ENCODE measurements at places on chromosomes 11 and 22. TPM values are rescaled to one million over a fixed set of nuclear protein-coding genes. Genes with fewer than 3 reads are reported as not detected.

GRCh38 chr11:27183672-27184457, 143.2 kb downstream of the BBOX1 start:
- peak; percentile 4 for DNase-seq

GRCh38 chr11:6197466-6198200, 1.4 kb upstream of the OR52W1 start:
- DNase-seq: no peak

The SEC14L3 gene
- total RNA-seq: not detected

- no peak for DNase-seq
Observed at GRCh38 chr11:75689863-75690609, 21.2 kb upstream of the MAP6 start.

The KLHDC7B gene
- 6.2 TPM for total RNA-seq

The PATE4 gene
- total RNA-seq: not detected

DNA sequence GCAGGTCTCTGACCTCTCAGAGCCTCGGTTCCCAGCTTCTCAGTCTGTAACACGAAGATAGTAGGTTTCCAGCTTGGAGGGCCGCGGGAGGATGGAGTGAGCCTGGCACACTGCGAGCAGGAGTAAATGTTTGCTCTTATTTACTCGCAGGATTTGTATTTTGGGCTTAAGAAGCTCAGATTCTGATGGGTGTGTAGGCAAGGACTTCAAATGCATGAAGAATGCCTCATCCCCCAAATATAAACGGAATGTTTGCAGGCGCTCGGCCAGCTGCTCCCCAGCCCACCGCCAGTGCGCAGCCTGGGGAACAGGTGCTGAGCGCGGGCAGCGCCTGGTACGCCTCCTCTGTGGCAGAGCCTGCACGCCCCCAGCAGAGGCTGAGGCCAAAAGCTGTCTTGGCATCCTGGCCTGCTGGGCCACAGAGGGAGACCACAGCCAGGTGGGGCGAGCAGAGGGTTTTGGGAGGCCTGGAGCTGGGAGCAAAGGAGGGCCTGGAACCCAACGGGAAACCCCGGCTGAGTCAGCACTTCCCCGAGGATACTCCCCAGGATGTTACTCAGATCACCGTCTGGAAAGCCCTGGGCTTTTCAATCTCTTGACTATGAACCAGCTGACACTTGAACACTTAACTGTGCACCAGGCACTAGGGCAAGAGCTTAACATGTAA, 9.4 kb downstream of the EHD1 start:
- DNase-seq: no peak

- no peak for DNase-seq
Observed at GRCh38 chr11:67167091-67167490, 48.0 kb downstream of the KDM2A start.

DNA sequence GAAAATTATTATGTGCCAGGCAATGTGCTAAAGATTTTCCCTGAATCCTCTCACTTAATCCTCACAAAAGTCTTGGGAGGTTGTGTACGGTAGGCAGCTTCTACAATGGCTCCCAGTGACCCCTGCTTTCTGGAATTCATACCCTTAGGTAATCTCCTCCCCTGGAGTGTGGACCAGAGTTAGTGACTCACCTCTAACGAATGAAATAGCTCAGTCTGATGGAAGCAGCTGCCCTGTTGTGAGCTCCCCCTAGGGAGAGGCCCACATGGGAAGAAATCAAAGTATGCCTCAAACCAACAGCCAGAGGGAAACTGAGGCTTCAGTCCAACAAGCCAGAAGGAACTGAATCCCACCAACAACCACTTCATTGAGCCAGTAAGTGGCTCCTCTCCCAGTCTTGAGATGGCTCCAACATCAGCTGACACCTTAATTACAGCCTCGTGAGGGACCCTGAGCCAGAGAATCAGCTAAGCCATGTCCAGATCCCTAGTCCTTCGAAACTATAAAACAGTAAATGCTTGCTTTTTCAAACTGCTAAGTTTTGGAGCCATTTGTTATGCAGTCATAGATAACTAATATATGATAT, 98.9 kb upstream of the ISX start:
- DNase-seq: no peak

- DNase-seq: no peak
Observed at GRCh38 chr11:16216831-16217230, 139.5 kb downstream of the SOX6 start.

The TRMU gene
- 88.2 TPM for total RNA-seq

The FAM118A gene
- 82.8 TPM for total RNA-seq

The MCAM gene
- total RNA-seq: 0.33 TPM

DNA sequence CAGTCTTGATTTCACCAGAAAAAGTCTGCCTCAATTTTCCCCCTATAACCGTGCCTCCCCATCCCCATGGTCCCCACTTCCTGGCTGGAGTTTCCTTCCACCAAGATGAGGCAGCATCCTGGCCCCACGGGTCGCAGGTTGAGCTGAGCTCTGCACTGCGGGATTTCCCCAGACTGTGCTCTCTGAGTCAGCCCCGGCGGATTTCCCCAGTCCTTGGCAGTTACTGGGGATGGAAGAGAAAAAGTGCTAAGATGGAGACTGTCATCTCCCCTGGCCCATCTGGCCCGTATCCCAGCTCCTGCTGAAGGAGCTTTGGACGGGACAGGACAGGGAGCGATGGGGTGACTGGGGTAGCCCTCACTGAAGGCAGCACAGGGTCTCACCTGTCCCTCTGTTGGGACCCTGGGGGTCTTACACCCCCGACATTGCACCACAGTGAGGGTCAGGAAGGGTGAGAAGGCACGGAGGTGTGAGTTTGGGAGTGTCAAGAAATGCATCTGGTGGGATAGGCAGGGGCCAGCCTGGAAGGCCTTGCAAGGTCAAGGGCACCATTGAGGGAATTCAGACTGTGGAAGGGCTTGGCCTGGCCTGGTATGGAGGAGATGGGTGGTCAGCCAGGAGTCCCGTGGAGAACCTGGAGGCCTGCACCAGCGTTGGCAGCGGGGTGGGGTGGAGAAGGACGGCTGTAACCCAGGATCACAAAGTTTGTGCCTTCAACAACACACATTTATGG, 36.5 kb downstream of the NADSYN1 start:
- DNase-seq: no peak

GRCh38 chr11:119888119-119888518, 159.1 kb upstream of the NECTIN1 start:
- DNase-seq: no peak

The NECTIN1 gene
- 2.5 TPM for total RNA-seq

The PEX16 gene
- 74.1 TPM for total RNA-seq

The ACTN3 gene
- total RNA-seq: 0.27 TPM

DNA sequence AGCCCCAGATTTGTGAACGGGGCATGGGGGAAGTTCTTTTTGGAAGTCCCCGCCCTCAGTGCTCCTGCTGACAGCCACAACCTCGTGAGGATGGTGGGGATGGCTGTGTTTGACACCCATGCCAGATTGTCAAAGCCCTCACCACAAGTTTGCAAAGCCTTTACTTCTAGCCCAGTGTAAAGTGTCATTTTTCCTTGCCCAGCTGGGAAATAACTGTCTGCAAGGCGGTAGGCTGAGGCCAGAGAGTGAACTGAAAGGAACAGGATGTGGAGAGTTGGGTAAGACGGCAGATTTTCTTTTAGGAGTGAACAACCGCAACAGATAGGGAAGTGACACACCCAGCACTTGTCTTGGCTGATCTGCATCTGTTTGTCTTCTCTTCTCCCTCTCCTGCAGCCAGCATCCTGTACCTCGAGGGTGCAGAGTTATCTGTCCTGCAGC, 13.6 kb downstream of the IL17RA start:
- DNase-seq: peak; percentile 50

The OR10A5 gene
- total RNA-seq: not detected

GRCh38 chr22:19597399-19597735, 73.2 kb upstream of the CLDN5 start:
- peak; percentile 53 for DNase-seq

The C11orf42 gene
- not detected for total RNA-seq

GRCh38 chr11:36278531-36279282, 10.5 kb downstream of the COMMD9 start:
- no peak for DNase-seq

The OR51B2 gene
- total RNA-seq: not detected

DNA sequence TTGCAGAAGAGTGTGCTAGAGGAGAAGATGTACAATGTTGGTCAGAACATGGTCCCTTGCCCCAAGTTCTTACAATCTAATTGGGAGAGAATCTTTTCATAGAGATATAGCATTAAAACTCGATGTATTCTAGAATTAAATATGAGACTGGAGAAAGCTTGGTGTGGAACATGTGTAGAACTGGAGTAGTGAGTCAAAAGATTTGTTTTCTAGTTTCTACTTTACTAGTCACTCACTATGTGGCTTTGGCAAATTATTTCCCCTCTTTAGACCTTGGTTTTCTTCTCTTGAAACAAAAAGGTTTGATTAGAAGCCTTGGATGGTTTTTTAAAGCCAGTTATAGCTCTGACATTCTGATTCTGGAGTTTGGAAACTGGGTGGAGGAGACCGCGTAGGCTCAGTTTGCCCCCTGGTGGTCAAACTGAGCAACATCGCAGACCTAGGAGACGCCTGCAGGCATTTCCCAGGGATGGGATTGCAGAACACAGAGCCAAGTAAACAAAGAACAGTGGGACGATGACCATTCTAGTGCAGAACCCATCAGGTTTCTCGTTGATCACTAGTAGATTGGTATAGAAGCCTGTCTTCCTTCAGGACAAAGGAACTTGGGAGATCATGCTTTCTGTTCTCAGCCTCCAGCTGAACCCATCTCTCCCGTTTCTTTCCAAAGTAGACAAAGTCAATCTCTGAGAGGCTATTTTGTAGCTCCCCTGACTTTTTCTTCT, 8.5 kb upstream of the CHRDL2 start:
- peak; percentile 20 for DNase-seq

The OR5B21 gene
- total RNA-seq: 0.94 TPM

GRCh38 chr11:69299023-69299461, 5.1 kb downstream of the MYEOV start:
- no peak for DNase-seq

GRCh38 chr22:21073023-21073422, 27.3 kb downstream of the LRRC74B start:
- no peak for DNase-seq

The GDPD4 gene
- total RNA-seq: not detected

GRCh38 chr11:132423266-132423665, 1052.9 kb downstream of the NTM start:
- DNase-seq: no peak

GRCh38 chr22:26702906-26703830, 45.8 kb downstream of the MIAT start:
- no peak for DNase-seq

GRCh38 chr11:40274017-40274416, 1185.4 kb downstream of the LRRC4C start:
- DNase-seq: no peak

The EHF gene
- not detected for total RNA-seq

The TUB gene
- total RNA-seq: not detected

- DNase-seq: no peak
Observed at GRCh38 chr22:37709445-37709765, 12.6 kb downstream of the TRIOBP start.

The TEX54 gene
- 0.91 TPM for total RNA-seq

- DNase-seq: no peak
Observed at GRCh38 chr22:17772249-17772957, 1.9 kb downstream of the BID start.

- DNase-seq: no peak
Observed at GRCh38 chr11:77672264-77672663, 34.7 kb upstream of the CLNS1A start.

The SSH3 gene
- 18.1 TPM for total RNA-seq

The WT1 gene
- not detected for total RNA-seq

DNA sequence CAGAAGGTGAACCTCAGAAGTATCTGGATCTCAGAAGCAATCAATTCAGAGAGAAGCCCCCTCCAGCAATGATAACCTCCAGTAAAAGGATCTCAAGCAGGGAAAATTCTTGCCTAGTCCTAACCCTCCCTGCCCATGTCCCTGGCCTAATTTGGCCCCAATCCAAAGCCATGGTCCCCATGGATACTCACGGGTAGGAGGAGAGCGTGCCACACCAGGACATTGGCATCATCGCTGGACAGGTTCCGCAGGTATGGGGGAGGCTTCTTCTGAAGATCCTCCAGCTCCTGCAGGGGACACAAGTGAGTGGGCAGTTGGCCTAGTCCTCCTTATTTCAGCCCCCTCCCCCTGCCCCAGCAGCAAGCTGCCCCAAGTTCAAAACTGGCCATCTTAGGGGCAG, 7.3 kb downstream of the UBE2L6 start:
- DNase-seq: no peak

GRCh38 chr22:49433717-49434611, 393.7 kb downstream of the BRD1 start:
- DNase-seq: no peak

DNA sequence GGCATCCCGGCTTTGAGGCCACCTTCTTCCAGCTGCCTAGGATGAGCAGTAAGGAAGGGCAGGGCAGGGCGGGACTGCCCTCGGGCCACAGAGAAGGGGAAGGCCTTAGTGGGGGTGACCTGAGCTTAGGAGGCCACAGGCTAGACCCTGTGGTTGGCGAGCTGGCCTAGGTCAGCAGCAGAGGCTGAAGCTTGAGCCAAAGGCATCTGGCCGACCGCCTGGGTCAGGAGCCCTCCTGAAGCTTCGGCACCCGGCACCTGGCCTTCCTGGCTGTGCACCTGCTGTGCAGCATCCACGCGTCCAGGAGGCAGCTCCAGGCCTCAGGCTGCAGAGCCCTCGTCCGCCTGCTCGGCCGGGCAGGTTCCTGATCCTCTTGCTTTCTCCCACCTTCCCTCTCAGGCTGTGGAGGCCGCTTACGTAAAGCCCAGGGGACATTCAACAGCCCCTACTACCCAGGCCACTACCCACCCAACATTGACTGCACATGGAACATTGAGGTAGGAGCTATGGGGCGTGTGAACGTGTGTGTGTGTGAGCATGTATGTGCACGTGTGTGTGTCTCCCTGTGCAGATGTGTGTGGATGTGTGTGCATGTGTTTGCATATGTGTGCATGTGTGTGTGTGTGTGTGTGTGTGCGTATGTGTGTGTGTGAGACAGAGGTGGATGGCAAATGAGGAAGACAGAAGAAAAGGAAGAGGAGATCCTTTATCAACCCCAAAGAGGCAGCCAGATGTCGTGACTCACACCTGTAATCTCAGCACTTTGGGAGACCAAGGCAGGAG, 34.9 kb downstream of the ST14 start:
- DNase-seq: no peak

GRCh38 chr11:90646266-90646665, 423.4 kb upstream of the CHORDC1 start:
- DNase-seq: no peak

The RIC3 gene
- 57.6 TPM for total RNA-seq

- DNase-seq: no peak
Observed at GRCh38 chr11:19160847-19161246, 40.9 kb downstream of the CSRP3 start.

The LRRC75B gene
- not detected for total RNA-seq

DNA sequence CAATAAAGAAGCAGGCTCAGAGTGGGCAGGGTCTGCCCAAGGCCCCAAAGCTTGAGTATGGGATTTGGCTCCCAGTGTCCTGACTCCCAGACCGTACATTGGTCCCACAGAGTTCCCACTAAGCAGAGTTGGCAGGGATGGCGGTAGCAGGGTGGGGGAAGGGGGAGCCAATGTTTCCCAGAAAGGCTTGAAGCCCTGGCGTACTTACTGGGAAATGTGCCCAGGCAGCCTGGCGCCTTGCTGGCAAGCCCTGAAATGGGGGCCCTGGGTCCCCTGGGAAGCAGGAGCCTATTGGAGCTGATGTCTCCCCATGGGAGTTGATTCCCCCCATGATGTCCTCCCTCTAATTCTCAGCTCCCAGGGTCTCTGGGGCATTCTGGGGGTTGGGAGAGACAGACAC, 9.3 kb downstream of the ARHGEF17 start:
- DNase-seq: no peak

Data from naive thymus-derived CD8-positive, alpha-beta T cell (primary cell).